ENCODE measurements at places on chromosomes 16 and 17.

- DNase-seq: no peak
Measured at GRCh38 chr17:80195671-80196529, 24.2 kb downstream of the SGSH start.

- DNase-seq: no peak
Measured at GRCh38 chr17:41420134-41420533, 4.3 kb downstream of the KRT37 start.

- no peak for DNase-seq
Measured at GRCh38 chr17:43698678-43699437, 37.1 kb upstream of the MEOX1 start.

GRCh38 chr17:39150104-39150634 is 1.3 kb downstream of the PLXDC1 start:
- no peak for DNase-seq

GRCh38 chr17:41483991-41484826 is 3.3 kb upstream of the KRT35 start:
- DNase-seq: no peak

- DNase-seq: no peak
Measured at GRCh38 chr16:88453611-88454522, 787 bp downstream of the ZFPM1 start.

- DNase-seq: no peak
Measured at GRCh38 chr16:85602402-85603202, 10.5 kb upstream of the GSE1 start.

DNA sequence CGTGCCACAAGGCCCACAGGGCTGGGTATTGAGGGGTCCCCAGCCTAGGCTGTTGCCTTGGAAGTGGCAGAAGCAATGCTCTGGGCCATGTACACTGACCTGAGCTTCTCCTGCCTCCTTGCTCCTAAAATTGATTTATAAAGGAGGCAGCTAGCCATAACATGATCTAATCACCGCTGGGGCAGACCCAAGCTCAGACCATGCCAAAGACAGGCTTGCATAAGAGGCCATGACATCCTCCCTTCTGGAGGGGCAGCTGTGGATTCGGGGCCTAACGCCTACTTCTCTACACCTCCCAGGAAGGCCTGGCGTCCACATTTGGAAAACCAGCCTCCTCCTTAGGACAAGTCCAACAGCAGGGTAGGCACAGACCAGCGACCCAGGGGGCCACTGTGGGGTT is 12.3 kb downstream of the HSD11B2 start:
- DNase-seq: no peak

DNA sequence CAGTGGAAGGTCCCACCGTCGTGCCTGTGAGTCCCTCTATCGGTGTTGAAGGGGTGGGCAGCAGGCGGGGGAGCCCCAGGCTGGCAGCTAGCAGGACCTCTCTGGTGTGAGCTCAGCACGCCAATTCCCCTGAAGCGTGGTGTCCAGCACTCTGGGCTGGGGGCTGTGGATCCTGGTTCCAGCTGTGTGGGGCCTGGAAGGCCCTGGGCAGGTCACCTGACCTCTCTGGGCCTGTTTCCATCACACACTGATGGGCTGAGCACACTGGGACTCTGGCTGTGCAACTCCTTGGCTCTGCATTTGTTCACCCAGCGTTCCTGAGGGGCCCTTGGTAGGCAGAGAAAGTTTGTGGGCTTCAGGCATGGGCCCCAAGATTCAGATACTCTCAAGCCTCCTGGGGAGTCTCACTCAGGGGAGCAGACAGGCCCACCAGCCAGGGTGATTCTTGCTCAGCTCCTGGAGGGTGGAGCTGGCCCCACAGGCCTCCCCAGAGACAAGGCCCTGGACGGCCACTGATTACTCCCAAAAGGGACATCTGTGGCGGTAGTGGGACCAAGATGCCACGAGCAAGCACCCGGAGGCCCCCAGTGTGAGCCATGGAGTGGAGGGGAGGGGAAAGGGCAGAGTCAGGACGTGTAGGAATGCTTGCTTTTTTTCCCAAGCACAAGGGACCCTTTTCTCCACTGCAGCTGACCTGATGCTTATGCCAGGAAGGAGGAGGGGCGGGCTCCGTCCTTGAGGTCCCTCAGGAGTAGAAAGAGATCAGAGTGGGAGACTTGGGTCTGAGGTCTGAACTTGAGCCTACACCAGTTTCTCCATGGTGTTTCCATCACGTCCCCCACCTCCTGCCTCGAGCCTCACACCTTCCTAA is 8.5 kb downstream of the SCGB1C2 start:
- no peak for DNase-seq

DNA sequence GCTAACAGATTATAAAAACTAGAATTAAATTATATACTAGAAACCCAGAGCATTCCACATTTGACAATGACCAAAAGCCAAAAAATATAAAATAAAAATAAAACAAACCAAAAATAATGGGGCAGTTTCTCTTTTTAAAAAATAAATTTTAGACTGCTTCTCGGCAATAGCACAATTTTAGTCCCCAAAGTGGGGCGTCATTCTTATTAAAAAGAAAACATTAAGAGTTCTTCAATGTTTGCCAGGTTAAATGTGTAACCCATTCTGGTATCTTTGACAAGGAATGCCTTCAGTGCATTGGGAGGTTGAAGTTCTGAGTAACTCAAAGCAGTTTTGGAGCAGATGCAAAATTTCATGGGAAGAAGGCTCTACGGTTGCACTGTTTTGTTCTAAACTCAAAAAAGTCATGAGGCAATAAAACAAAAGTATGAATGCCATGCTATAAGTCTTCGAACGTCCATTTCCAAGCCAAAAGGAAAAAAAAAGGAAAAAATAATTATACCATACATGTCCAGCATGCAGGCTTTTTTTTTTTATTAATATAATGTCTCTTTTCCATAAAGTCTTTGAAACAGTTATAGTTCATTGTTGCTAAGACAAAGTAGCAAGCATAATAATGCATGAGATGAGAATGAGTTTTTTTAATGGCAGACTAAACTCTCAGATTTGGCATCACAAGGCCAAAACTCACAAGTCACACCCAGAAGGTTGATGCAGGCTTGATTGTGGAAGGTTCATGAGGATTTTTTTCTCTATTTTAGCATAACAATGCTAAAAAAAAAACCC is 3.1 kb downstream of the MAF start:
- DNase-seq: no peak
